NCI-H1048 (cell line): ENCODE measurements at places on chromosomes 1 and 21.

- DNase-seq, result no peak
These were observed 18.4 kb upstream of the IL10 start for GRCh38 chr1:206790502-206791250.

DNA sequence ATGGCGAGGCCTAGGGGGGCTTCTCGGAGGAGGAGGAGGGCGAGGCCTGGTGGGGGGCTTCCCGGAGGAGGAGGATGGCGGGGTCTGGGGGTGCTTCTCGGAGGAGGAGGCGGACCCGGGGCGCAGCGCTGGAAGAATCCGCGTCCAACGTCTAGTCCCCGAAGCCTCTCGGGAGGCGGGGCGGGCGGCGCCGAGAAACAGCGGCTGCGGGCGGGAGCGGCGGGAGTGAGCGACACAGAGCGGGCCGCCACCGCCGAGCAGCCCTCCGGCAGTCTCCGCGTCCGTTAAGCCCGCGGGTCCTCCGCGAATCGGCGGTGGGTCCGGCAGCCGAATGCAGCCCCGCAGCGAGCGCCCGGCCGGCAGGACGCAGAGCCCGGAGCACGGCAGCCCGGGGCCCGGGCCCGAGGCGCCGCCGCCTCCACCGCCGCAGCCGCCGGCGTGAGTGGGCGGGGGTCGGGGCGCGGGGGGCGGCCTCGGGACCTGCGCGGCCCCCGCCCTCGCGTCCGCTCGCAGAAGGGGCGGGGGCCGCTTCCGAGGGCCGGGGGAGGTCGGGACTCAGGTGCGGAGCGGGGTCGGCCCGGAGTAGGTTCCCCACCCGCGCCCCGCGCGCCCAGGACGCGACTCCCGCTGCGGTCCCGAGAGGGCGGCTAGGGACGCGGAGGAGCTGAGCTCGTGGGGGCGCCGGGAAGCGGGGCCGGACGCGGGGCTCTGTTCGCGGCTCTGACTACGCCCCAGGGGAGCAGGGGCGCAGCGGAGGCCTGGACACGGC, at the start of gene KLHL17:
Gene KLHL17, plus strand, starts transcription at position 222 of the 769 bp plus-strand sequence. Its CDS starts 110 bp downstream, at position 332.
- DNase-seq, result no peak

GRCh38 chr1:65458730-65459396, 38.4 kb downstream of the LEPR start:
- no peak for DNase-seq

GRCh38 chr1:221778535-221779142, 36.8 kb upstream of the DUSP10 start:
- DNase-seq, result no peak

DNA sequence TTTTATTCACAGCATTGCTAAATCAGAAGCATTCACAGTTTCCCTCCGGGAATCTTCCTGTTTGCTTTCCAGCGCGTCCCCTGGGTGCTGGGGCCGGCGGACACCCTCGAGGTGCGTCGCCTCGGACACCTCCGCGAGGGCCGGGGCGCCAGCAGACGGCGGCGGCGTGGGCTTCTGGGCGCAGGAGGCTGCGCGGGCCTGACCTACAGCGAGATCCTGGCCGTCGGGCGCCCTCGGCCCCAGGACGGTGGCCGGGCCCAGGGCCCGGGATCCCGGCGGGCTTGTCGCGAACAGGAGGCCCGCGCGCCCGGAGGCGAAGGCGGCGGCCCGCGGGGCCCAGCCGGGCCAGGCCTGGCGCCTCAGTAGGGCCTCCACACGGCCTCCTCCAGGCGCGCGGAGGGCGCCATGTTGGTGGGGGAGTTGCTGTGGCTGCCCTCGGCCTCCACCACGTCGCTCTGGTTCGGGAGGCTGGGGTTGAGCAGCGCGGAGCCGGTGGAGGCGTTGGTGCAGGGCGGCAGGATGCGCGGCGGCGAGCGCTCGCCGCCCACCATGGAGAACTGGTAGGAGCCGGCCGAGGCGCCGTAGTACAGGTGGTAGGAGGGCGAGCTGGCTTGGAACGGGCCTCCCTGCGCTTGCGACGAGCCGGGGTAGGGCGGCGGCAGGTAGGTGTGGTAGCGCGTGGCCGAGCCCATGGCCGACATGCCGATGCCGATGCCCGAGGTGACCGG, 123.1 kb downstream of the CLIC6 start:
- no peak for DNase-seq

DNA sequence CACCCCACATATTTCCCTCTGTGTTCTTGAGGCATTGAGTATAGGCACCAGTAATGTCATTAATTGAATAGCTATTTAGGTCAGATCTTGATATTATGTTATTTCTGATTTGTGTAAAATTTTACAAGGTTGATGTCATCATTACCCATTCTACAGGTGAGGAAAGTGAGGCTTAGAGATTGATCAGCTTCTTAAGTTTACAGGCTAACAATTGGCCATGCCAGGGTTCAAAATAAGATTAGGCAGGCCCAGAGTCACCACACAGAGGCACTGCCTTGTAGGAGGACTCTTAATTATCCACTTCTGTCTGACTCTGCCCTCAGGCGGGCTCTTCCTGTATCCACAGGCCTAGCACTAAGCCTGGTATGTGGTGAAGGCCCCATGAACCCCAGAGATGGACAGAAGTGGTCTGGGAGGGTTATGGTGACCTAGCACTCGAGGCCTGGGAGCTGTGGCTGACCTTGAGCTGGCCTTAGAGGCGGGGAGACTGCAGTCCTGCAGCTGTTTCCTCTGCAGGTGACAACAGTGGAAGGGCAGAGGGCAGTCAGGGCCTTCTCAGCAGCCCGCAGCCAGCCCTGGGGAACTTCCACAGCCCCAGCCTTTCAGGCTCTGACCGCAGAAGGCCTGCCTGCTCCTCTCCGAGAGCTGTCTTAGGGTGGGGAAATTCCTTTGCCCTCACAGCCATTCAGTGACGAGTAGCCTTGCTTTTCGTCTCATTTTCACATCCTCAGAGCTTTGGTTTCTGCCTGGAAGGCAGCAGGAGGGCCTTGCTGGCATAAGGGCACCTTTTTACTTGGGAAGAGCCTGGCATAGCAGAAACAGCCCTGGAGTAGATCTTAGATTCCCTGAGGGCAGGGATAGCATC, 12.2 kb downstream of the ZDHHC18 start:
- DNase-seq, result no peak

GRCh38 chr1:214029796-214030195, 42.0 kb downstream of the PROX1 start:
- DNase-seq, result no peak

GRCh38 chr21:38170283-38170682, 86.5 kb upstream of the KCNJ15 start:
- no peak for DNase-seq

- no peak for DNase-seq
These were observed 3.8 kb downstream of the PBXIP1 start for GRCh38 chr1:154951901-154952657.

GRCh38 chr1:173669491-173669941, at the start of gene ANKRD45:
Gene ANKRD45, minus strand, starts transcription at chr1:173669851. Its CDS starts 10,433 bp downstream, at chr1:173659418.
- DNase-seq, result no peak

DNA sequence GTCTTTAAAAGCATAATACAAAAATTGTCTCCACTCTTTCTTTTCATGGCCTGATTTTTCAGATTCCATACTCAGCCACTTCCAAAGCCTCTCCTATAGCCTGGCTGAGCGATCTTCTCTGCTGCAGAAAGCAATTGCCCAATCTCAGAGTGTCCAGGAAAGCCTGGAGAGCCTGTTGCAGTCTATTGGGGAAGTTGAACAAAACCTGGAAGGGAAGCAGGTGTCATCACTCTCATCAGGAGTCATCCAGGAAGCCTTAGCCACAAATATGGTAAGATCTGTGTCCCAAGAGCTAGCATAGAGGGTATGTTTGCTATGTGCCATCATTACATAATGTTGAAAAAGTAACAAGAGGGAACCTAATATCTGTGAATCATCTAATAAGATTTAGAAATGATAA, 130.7 kb upstream of the BMP8A start:
- no peak for DNase-seq

DNA sequence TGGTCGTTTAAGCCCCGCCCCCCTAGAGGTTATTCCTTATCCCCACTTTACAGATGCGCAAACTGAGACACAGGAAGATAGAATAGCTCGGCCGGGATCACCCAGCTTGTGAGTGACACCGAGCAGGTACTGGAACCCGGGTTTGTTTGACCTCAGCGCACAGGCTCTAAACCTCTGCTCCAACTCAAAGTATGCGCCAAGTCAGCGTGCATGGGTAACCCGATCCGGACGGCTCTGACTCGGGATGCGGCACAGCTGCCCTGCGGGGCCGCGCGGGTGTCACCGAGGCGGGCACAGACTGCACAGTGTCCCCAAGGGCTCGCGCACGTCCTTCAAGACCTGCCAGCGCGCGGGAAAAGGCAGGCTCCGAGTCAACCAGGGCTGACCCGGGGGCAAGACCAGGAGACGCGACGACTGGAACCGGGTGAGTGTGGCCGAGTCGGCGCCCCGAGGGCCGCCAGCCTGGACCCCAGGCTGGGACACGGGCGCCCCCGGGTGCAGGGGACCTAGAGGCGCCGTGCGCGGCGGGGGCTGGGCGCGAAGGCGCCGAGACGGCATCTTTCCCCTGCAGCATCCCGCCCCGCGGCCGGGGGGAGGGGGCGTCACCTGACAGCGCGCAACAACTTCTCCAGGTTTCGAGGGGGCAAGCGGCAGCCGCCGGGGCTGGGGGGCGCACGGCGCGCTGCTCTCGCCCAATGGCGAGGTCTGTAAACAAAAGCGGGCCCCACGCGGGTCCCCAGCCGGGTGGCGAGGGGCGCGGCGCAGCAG, 101.9 kb upstream of the SOD1 start:
- no peak for DNase-seq

GRCh38 chr1:34538481-34538880, 216.4 kb upstream of the GJB5 start:
- no peak for DNase-seq

DNA sequence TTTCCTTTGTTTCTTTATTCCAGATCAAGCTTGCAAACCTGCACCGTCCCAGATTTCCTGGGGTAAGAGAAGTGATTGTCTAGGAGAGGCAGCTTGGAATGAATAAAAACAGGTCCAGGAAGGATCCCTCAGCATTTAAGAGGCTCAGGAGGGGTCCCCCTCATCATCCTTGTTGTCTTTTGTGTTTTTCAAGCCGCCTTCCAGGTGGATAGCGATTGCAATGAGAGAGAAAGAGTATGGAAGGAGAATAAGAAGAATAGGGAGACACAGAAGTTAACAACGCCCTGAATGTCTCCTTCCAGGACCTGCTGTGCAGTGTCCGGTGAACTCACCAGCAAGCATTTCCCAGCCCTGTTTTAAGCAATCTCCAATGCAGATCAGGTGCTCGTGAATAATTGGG, 8.5 kb downstream of the ERG start:
- no peak for DNase-seq

- DNase-seq, result peak; percentile 0
These were observed 648 bp downstream of the FAM76A start for GRCh38 chr1:27726173-27727044.
